ENCODE measurements at places on chromosomes 5 and 9.

DNA sequence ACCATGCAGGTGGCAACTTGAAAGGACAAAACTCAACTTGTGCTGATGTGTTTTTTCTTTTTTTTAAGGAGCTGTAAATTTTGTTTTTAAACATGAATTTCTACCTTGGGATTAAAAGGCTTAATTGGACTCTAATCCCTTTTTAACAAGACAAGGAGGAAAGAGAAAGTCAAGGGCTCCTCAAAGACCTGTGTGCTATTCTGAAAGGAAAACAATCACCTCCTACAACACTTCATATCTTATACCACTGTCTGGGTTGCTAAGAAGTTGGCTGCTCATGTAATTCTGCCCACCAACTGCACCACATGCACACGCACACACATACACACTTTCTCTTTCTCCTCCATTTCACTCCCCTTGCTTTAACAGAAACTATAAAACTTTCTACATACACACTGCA is 78.6 kb downstream of the SH3RF2 start:
- no peak for DNase-seq

DNA sequence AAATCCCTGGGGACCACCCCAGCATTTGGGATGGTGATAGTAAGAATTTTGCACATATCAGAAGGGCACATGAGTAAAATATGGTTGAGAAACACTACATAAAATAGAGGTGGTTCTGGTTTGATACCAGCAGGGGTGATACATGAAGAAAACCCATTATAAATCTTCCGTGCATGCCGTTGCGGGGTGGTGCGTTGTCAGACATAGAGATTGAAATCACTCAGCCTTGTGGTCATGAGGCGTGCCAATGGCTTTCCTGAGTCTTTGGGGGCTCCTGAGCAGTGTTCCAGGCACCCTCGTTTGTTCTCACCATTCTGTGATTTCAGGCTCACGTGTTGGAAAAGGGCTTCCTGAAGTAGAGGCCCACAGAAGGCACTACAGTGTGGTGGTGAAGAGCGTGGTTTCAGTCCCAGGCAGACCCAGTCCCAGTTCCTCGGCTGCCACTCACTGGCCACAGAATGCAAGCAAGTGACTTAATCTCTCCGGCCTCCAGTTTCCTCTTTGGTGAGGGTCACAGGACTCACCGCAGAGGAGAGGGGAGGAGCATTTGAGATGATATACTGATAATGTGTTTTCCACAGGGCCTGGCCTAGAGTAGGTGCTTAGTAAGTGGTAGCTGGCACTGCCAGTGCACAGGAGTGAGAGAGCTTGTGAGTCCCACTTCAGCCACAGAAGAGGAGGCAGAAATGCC is 20.5 kb upstream of the GLRX start:
- DNase-seq = no peak

GRCh38 chr9:24793787-24794186 is 248.1 kb upstream of the IZUMO3 start:
- no peak for DNase-seq

DNA sequence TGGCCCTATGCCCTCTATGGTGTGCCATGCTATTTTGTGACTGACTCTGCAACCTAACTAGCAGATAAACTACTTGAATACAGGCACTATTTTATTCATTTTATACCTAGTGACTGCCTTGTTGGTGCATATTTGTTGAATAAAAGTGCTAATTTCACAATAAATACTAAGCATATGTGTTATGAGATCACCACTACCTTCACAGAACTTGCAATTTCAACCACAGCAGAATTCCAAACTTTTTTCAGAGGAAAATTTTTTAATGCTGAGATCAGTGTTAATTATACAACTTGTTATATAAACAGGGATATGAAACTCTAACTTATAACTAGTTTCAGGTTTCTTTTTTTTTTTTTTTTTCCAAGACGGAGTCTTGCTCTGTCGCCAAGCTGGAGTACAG is 94.8 kb downstream of the NR3C1 start:
- no peak for DNase-seq

GRCh38 chr5:132526290-132526973 is 16.9 kb downstream of the IL5 start:
- no peak for DNase-seq

DNA sequence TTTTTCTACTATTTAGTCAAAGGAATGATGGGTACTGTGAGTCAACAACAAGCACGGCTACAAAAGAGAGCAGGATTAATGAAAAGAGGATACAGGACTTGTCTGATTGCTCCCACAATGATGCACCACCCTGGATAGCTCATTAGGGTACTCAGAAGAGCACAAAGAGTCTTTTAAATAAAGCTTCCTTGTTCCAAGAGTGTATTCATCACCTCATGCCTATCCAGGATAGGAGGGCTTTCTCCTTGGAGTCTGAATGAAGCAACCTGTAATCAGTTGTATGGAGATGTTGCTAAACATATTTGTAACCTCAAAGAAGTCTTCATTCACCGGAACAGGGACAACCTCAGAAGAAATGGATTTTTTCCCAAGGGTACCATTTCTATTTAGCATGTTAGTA is 219.5 kb upstream of the TMEM161B start:
- DNase-seq = no peak

GRCh38 chr5:108079753-108080152 is 302.1 kb downstream of the FBXL17 start:
- DNase-seq = no peak

DNA sequence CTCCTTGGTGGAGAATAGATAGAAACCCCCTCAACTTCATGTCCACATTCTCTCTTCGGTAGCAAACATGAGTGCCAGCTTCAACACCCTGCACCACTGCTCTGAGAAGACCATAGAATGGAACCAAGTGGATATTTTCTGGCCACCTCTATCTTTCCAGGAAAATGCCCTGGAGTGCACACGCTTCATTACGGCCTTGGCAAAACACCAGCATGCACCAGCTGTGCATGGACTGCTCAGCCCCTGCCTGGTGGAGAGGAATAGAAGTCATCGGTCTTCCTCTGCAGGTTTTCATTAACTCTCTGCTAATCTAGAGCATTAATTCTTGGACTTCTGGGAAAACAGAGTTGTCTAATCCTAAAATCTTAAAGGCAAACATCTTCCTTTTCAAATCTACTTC is 211.6 kb upstream of the TMEM161B start:
- DNase-seq = no peak

GRCh38 chr5:137341831-137342230 is 157.3 kb downstream of the SPOCK1 start:
- DNase-seq = no peak

- DNase-seq = no peak
Observed at GRCh38 chr9:33307067-33307466, 16.8 kb downstream of the NFX1 start.

DNA sequence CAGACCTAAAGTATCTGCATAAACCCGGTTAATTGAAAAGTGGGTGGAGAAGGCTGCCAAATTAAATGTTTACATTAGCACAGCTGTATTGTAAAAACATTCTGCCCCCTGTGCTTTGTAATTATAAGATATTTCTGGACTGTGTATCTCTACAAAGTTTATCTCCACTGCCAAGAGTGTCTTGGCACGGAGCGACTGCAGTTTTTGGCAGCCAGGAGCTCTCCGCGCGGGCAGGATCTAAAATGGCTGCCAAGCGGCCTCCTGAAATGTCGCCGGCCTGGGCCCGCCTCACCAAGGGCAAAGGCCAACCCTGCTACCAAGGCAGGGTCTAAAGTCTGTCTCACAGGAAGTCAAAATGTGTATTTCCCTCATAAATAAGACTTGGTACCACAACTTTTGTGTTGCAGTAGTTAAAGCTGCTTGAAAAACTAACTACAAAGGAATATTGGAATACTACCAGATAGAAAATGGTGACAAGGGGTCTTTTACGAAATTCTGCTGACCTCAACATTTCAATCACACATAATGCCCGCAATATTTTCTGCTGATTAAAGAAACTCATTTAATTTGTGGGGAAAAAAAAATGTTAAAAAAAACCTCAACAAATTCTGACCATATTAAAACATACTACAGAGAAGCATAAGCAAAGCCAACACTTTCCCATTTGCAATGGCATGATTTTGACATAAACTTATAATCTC is 110.4 kb downstream of the NFIB start:
- DNase-seq = no peak

DNA sequence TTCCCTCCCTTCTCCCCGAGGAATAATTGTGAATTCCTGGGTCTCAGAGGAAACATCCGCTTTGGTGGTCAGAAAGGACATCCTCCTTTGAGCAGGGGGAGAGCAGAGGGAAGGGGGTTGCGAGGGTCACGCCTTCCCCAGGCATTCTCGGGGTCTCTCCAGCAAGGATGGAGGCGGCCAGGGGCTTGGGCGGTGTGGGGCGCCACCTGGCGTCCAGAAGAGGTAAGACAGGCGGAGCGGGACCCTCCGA is 129.1 kb downstream of the KCNIP1 start:
- DNase-seq = no peak

GRCh38 chr5:72378639-72379289 is 58.6 kb downstream of the PTCD2 start:
- DNase-seq = peak; percentile 35

DNA sequence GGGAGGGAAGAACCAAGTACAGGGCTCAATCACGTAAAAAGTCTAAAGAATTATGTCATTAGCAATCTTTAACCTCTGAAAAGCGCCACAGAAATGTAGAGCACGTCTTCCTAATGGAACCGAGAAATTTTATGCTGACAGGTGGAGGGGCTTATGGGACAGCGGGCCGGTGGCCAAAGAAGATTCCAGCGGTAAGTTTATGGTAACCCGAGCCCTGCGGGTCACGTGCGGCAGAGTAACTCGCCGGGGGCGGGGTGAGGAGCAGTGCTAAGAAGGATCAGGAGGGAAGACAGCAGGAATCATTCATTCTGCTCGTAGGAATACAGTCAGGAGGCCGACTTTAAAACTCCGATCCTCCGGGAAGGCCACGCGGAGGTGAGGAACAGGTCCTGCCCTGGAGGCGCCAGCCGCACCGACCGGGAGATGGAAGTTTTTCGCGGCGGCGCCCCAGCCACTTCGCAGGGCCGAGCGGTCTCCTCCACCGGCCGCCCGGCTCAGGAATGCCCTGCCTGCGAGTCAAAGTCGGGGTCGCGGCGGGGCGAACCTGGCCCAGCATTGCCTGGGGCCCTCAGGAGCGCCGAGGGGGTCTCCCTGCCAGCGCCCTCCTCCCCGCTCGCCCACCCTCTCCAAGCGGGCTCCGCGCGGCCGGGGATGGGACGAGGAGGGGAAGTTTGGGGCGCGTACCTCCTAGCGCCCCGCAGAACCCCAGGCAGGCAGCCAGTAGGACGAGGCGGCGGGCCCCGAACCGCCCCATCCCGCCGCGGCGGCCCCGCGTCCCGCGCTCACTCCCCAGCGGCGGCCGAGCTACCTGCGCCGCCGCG is 101.8 kb downstream of the ESM1 start:
- no peak for DNase-seq

- DNase-seq = no peak
Observed at GRCh38 chr9:112382501-112383364, 2.8 kb downstream of the HSDL2 start.

- DNase-seq = no peak
Observed at GRCh38 chr5:112776301-112776856, 38.7 kb downstream of the APC start.

DNA sequence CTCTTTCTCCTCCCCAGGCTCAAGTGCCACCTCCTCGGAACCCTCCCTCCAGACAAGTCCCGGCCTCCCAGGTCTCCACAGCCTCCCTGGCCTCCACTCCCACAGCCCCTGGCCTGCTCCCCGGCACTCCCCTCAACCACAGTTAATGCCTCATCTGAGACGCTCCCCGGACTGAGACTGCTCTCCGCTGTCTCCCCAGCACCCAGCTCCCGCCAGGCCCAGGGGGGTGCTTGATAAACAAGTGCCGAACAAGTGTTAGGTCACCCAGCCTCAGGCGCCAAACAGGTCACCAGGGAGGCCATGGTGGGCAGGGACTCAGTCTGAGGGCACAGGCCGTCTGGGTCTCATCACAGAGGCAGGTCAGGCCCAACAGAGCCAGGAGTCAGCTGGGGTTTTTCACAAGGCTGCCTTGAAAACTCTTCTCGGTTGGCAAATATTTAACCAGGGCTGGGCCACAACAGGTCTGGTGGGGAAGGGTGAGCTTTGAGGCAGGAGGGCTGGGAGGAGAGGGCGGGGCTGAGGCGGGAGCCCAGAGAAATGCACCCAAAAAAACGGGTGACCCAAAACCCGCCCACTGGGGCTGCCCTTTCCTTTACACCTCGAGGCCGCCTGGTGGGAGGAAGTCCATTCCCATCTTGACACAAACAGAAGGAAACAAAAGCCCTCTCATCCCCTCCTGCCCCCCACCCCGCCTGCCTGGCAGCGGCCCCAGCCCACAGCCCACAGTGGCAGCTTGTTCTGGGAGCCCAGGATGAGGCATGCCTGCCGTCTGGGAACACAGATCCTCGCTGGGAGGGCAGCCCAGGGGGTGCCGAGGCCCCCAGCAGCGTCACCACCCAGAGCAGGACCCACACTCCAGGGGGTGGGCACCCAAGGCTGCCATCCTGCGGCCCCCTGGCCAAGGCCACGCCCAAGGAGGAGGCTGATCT is 66.6 kb upstream of the STXBP1 start:
- DNase-seq = peak; percentile 41

DNA sequence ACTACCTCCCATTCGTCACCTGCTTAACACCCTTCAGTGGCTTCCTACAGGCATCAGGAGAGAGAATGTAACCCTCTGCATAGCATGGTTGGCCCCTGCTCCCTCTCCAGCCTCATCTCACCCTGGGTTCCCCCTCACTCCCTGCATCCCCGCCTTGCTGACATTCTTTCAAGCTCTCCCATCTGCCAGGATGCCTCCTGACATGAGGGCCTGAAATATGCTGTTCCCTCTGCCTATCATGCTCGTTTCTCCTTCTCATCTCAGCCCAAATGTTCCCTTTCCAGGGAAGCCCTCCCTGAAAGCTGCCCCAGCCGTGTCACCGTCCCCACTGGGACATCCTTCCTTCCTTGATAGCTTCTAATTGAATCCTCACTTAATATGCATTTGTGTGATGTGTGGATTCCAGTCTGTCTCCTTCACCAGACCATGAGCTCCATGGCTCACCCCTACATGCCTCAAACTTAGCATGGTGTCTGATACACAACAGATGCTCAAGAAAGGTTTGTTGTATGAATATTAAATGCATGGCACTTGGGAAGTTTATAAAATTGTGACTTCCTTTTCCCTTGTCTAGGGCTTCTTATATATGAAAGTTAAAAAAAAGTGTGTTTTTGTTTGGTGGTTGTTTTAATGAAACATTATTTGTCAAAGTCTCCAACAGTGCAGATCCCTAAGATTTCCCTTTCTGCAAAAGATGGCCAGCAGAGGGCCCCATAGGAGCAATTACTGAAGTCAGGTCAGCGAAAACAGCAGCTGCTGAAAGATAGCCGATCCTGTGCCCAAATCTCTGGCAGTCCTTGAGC is 7.3 kb upstream of the C5orf58 start:
- DNase-seq = no peak

DNA sequence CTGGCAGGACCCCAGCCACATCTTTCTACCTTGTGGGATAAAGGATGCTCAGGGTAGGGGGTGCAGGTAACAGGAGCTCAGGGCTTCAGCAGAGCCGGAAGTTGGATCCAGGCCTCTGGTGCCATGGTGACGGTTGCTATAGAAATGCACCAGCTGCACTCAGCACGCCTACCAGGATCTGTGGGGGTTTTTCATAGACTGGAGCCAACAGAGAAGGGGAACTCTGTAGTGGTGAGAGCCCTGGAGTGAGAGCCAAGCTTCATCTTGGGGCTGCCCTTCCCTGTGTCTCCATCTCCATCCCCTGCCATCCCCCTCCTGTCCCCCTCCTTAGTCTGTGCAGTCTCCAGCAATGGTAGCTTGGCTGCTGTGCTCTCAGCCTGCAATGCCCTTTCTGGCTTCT is 27.5 kb upstream of the BOD1 start:
- peak; percentile 61 for DNase-seq
